LoVo (cell line): ENCODE measurements at places on chromosomes 7 and 10.

- DNase-seq: no peak
These were observed 31.8 kb downstream of the GET4 start for GRCh38 chr7:908159-908581.

- no peak for DNase-seq
These were observed 194.2 kb upstream of the SLC26A5 start for GRCh38 chr7:103640031-103640779.

GRCh38 chr7:155298288-155298833 is 683 bp downstream of the INSIG1 start:
- DNase-seq: no peak

GRCh38 chr7:71594736-71595135 is 462.8 kb downstream of the GALNT17 start:
- no peak for DNase-seq

DNA sequence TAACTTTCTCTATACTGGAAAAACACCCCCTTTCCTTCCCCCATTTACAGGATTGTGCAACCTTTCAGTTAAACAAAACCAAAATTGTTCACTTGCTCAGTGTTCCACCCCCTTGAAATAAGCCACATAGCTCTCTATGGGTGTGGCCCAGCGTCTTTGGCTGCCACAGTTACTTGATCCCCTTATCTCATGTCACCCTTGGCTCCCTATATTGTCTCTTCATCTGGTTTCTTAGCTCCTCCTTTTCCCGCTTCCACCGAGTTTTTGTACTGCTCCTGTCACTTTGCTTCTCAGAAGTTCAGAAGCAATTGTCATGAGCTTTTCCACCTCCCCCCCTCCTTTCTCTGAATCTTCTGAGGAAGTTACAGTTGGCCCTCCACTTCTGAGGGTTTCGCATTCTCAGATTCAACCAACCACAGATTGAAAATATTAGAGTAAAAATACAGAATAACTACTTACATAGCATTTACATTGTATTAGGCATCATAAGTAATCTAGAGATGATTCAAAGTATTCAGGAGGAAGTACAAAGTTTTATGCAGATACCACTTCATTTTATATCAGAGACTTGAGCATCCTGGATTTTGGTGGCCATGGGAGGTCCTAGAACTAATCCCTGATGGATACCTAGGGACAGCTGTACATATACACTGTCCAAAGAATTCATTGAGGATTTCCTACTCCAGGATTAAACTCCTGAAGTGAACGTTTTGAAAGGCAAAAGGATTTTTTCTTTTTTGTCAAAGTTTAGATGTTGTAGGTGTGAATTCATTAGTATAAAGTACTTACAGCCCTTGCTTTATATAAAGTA is 60.4 kb downstream of the ADD3 start:
- peak; percentile 51 for DNase-seq

DNA sequence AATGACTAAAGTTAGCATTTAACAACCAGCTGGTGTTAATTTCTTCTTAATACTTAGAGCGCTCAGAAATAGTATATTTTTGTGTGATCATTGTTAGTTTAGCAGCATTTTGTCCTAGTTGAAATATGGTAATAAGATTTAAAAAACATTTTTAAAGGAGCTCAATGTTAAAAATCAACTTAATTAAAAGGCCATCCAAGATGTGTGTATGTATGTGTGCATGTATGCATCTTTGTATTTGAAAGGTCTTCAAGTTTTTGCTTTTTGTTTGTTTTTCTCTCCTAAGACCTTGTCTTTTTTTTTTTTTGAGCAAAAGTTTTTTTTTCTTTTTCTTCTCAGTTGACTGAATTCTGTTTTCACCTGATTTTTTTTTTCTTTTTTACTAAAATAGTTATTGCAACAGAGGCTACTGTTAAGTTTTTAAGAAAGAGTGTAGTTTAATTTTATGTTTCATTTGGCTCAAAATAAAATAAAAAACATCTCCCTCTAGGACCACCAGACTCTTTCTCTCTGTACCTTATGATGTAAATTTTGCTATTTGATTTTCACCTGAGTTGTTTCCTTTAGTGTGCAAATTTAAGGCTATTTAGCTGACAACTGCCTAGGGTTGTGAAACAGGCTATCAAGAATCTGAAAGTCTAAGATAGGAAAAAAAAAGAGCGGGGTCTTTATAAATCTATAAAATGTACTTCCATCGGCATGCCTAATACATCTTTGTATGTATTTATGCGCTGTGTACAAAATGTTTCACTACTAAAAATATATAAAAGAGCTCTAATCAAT is 76.4 kb upstream of the C1GALT1 start:
- DNase-seq: no peak

GRCh38 chr7:84801396-84801795 is 385.5 kb downstream of the SEMA3D start:
- no peak for DNase-seq
